ENCODE measurements at places on chromosomes 13 and 19.

DNA sequence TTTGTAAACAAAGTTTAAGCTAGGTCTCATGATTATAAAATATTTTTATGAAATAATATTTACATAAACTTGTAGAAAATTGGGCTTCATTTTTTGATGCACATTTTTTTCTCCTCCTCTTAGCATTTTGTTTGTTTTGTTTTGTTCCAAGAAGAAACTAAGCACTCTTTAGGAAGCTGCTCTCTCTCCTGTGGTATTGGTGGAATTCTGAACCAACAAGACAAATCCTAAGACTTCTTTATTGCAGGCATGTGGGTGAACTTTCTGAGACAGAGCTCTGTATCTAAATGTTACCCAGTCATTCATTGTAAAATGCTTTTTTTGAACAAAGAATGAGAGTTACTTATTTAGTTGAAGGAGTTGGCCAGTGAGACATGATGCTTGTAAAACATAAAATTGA, 39.3 kb downstream of the LMO7 start:
- no peak for DNase-seq

DNA sequence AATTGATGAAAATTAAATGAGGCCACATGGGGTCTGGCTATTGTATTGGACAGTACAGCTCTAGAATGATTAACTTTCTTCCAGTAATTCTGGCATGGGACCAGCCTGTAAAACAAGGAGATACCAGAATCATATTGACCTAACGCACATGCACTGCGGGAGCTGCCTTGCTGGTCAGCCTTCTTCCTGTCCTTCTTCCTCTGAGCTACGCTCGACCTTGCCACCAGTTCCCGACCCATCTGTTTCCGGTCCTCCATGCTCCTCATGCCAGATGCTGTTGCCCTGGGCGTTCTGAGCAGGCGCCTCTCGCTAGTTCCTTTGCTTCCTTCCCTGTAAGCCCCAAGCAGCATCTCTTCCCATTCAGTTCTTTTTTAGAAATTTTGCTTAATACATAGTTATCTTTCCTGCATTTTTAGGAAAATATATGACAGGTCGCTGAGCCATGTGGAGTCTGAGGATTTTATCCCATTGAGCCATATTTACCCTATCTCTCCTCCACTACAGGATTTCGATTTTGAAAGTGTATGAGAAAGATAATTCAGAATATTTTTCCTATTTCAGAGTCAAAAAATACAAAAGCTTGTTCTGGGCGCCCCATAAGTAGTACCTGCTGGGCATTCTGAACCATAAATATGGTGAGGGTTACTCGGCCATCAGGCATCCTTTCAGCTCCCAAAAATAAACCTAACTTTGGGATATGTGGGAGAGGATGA, 38.6 kb downstream of the TNFRSF19 start:
- no peak for DNase-seq

DNA sequence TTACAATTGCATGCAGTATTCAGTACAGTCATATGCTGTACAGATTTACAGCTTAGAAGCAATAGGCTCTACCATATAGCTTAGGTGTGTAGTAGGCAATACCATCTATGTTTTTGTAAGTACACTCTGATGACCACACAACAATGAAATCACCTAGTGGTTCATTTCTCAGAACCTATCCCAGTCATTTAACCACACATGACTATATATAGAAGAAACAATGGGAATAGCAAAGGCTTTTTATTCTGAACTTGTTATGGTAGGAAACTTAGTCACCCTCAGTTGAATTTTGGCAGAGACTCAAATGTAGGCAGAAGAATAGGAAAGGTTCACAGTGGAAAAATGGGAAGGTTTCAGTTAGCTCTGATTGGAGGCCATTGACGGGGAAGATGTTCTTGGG, 1075.1 kb upstream of the MIR17HG start:
- no peak for DNase-seq

- DNase-seq: no peak
Observed at GRCh38 chr13:22387899-22388298, 717.0 kb downstream of the FGF9 start.

GRCh38 chr13:105655046-105655445, 880.4 kb downstream of the EFNB2 start:
- DNase-seq: no peak

- DNase-seq: no peak
Observed at GRCh38 chr13:87035526-87035925, 635.6 kb upstream of the SLITRK5 start.

GRCh38 chr13:38657191-38657590, 29.7 kb upstream of the FREM2 start:
- no peak for DNase-seq

- peak; percentile 62 for DNase-seq
Observed at GRCh38 chr19:46537136-46538097, 41.8 kb upstream of the PNMA8B start.

DNA sequence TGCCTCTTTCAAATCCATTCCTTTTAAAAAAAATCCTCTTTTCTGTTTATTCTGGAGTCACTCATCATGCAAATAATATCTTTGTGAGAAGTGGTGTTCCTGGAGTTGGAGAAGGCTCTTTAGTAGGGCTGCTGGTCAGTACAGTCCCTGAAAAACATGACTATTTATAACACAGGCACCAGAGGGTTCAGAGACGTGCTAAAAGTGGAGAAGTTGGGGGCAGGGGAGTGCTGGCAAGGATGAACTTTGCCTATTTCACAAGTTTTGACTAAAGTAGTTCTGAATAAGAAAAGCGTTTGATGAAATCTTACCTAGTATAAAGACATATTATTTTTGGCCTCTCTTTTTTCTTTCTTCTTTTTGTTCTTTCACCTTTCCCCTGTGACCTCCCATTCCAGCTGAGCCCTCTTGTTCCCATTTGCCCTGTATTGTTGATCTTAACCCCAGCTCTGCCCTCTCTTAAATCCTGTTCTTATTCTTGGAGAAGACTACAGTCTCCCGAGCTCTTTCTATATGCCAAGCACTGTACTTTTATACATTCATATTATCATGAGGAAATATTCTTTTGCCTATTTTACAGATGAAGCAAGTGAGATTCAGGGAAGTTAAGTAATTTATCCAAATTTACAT, 129.1 kb downstream of the TM9SF2 start:
- no peak for DNase-seq

DNA sequence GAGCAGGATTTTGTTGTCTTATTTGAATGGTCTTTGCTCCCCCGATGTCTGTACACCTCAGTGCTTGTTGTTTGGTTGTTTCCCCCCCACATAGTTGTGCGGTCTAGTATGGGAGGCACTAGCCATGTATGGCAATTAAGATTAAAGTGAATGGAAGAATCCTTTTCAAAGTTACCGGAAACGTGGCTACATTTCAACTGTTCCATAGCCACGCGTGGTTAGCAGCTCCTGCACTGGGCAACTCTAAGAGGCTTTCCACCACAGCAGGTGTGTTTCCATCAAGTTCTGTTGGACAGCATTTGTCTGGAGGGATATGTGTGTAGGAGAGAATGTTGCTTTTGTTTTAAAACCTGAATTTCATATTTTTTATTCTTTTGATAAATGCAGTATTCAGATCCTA, 247.3 kb downstream of the GGACT start:
- no peak for DNase-seq

DNA sequence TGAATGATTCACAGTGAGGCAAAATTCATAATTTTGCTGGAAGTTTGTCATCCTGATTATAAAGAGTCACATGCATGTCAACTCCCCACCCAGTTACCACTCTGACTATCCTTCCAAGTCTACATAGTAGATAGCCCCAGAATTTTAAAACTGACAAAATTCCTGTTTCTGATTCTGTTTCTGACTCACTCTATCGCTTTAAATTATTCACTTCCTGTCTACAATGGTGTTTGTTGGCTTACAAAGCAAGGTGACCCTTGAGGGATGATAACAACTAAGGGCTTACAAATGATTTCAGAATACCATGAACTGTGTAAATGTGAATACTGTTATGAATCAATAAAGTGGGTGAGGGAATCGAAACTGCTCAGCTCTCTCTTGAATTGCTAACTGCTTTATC, 98.7 kb upstream of the KL start:
- DNase-seq: peak; percentile 85

DNA sequence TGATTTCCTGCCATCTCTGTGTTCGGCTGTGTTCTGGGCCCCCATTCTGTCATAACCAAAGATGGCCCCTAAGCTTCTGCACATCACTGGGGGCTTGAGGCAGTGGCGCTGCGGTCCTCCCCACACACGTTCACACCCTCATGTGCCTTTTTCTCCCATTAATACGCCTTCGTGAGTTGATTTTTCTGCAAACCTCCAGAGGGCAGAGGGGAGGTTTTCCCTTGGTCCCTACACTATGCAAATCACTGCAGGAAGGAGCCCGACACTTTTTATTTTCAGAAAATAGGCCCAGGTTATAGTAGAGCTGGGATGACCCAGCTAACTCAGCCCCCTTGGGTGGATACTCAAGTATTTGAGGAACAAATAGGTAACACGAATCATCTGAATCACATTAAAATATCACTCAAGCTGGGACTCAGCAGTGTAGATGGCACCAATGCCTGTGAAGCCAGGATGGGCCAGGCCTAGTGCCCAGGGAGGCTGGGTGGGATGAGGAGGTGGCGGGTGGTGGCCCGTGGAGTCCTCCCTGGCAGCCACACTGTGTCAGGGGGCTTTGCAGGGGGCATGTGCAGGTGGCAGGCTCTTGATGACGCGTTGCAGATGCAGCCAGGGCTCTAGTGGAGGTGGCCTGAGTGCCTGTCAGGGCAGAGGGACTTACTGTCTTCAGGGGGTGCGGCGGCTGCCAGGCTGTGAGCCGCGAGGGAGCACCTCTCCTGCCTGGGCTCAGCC, 234.3 kb downstream of the TEX29 start:
- no peak for DNase-seq

DNA sequence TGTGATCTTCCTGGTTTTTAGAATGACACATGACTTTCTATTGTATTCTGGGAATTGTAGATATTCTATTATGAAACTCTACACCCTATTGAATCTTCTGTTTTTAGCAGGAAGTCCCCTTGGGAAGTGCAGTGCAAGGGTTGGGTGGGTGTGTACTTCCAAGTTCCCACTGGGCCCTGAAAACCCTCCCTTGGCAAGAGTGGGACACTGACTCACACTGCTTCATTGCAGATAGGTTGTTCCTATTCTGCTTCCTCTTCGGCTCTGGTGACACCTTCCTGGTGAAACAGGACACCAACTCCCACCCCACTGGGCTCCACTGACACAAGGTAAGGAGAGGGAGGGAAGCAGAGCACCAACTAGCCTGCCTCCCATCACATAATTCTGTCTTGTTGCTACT, 121.8 kb downstream of the KCTD12 start:
- no peak for DNase-seq

DNA sequence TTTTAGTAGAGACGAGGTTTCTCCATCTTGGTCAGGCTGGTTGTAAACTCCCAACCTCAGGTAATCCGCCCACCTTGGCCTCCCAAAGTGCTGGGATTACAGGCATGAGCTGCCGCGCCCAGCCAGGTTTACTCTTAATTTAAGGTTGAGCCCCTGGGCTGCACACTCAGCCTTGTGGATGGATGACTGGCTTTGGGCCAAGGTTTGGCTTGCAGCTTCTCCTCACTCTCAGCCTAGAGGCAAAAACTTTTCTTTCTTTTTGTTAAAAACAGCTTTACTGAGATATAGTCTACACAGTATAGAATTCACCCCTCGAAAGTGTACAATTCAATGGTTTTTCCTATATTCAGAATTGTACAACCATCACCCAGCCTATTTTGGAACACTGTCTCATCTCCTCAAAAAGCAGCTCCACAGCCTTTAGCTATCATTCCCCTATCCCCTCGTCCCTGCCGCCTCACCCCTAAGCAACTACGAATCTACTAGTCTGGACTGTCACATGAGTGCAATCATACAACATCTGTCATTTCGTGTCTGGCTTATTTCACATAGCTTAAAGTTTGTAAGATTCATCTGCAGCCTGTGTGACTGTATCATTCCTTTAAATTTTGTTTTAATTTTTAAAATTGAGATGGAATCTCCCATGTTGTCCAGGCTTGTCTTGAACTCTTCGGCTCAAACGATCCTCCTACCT, 14.5 kb upstream of the TSPAN16 start:
- no peak for DNase-seq

DNA sequence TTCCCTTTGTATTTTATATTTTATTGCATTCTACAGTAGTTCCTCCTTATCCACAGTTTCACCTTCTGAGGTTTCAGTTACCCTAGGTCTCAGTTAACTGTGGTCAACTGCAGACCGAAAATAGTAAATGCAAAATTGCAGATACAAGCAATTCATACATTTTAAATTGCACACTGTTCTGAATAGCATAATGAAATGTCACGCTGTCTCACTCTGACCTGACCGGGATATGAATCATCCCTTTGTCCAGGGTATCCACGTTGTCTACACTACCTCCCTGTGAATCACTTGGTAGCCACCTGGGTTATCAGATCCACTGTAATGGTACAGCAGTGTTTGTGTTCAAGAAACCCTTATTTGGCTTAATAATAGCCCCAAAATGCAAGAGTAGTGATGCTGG, 325.0 kb downstream of the DNAJC15 start:
- DNase-seq: no peak

- no peak for DNase-seq
Observed at GRCh38 chr19:40638327-40638726, 37.2 kb downstream of the LTBP4 start.

DNA sequence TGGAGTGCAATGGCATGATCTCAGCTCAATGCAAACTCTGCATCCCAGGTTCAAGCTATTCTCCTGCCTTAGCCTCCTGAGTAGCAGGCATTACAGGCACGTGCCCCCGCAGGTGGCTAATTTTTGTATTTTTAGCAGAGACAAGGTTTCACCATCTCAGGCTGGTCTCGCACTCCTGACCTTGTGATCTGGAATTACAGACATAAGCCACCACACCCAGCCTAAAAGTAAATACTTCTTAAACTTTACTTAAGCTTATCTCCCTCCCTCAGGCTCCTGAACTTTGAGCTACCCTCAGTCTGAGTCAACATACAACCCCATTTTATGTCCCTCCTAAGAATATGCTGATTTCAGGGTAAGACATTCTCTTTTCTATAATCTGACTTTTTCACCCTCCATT, 66.1 kb downstream of the ZNF486 start:
- DNase-seq: no peak

GRCh38 chr19:52142001-52142595, 2.4 kb upstream of the ZNF616 start:
- DNase-seq: no peak

GRCh38 chr13:86882107-86882506, 789.1 kb upstream of the SLITRK5 start:
- DNase-seq: no peak

- DNase-seq: no peak
Observed at GRCh38 chr13:46914341-46914740, 17.5 kb upstream of the HTR2A start.

- DNase-seq: no peak
Observed at GRCh38 chr13:91361755-91362271, 14.3 kb downstream of the MIR17HG start.

DNA sequence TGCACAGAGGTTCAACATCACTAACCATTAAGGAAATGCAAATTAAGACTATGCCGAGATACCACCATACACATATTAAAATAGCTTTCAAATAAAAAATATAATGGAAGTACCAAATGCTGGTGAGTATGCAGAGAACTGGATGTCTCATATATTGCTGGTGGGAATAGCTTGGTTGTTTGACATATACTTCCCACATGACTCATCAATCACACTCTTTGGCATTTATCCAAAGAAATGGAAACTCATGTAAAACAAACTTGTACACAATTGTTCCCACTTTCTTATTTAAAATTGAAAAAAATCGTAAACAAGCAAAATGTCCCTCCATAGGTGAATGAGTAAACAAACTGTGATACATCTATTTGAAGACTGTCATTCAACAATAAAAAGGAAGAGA, 982.6 kb upstream of the ATXN8OS start:
- DNase-seq: no peak
